ENCODE measurements at places on chromosomes 2 and 18.

GRCh38 chr2:170052151-170052550, 125.8 kb upstream of the MYO3B start:
- DNase-seq: peak; percentile 35

DNA sequence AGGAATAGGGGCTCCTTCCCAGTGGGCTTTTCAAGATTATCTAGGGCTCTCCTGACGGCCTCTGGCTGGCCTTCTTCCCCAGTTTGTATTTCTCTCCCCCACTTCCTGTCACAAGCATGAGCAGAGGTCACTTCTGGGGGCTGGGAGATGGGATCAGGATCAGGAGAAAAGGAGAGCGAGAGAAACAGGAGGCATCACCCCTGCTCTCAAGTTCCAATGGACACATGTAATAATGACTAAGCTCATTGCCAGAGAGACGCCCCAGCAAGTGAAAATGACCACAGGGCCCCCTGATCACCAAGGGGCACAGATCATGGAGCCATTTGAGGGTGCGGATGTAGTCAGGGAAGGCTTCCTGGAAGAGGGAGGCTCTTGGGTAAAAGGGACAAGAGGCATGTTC, 92.1 kb downstream of the SMAD7 start:
- DNase-seq: no peak

DNA sequence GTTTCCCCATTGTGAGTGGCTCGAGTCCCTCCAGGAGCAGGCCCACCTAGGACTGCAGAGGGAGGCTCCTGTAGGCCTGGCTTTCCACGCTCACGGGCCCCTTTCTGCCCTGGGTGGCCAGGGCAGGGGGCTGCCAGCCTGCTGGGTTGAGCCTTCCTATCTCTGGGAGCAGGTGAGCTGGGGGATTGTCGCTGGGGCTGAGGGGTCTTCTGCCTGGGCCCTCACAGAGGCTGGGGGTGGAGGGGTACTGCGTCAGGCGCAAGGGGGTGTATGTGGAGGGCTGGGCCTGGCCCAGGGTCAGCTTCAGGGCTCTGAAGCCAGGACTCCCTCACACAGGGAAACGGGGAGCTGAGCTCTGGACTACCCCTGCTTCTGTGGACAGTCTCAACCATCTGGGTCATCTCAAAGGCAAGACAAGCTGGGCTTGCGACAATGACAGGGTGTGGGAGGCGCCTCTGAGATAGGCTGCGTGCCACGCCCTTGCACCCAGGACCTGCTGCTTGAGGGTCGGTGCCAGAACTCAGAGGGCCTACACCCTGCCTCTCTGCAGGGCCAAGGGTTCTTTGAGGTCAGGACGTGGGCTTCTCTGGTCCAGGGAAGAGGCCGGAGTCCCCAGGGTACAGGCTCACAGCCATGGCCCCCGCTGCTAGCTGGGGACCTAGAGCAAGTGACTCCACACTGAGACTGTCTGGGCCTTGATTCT, 206.1 kb downstream of the TWIST2 start:
- DNase-seq: no peak

DNA sequence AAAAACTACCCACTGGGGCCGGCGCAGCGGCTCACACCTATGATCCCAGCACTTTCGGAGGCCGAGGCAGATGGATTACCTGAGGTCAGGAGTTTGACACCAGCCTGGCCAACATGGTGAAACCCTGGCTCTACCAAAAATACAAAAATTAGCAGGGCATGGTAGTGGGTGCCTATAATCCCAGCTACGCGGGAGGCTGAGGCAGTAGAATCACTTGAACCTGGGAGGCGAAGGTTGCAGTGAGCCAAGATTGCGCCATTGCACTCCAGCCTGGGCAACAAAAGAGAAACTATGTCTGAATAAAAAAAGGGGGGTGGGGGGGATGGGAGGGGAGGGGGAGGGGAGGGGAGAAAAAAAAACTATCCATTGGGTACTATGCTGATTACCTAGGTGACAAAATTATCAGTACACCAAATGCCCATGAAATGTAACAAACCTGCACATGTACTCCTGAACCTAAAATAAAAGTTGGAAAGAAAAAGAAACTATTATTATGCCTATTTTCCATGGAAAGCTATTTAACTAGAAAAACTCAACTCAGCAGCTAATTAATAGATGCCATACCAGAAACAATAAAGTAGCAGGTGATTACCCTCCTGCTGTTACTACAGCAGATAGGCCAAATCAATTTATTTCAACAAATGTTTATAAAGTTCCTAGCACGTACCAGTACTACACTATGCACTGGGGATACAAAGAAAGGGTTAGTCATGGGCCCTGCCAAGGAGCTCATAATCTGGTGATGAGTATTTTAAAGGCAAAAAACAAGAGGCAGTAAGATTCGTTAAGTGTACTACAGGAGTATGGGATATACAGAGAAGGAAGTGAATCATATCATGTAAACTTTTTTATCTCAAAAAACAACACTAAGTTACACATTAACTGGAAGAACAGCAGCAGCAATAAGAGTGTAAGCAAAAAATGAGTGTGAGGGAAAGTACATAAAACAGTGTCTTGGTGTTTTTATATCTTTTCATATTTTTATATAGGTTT, 112.8 kb upstream of the SLC39A10 start:
- DNase-seq: peak; percentile 71

DNA sequence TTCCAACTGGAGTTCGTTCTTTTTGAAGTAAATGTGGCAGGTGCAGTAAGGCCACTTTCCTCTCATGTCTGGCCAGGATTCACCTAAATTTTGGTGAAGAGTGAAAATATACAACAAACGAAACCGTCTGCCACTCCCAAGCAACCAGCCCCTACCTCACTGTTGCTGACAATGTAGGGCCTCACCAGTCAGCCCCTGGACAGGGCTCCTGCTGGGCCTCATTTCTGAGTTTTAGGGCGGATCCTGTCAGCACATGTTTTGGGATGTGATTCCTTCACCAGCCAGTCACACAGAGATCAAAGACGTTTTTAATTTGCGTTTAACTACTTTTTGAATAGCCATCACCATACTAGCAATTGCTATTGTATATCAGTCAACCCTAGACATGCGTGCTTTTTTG, 185.0 kb downstream of the WDR7 start:
- DNase-seq: no peak

DNA sequence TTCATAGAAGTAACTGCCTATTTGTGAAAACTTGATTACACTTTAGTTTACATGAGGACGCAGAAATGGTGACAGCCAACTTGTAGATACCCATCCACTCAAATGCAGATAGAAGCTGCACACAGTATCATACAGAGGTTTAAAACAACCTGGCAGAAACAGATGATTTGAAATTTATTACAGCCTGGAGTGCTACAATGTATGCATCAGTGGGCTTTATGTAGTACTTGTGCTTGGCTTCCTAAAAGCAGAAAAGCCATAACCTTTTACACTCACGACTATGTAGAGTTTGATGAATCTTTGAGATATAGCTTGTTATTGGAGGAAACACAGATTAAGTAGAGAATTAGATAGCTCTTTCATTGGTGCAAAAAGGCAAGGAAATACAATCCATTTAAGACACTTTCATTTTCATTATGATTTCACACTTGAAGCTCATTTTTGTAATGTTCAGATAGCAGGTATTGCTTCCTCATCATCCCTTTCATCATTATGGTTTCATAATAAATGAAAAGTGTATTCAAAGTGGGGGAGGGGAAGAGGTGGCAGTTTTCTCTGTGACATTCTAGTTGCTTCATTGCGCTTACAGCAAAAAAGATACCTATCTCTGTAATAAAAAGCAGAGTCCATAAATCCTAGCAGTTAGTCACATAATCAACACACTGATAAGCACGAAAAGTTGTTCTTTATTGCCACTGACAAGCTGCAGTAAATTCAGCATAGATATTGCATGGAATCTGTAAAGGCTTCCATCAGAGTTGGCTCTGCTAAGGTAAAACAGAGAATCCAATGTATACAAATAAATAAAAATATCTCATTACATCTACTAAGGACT, 789.8 kb upstream of the FSHR start:
- DNase-seq: no peak

GRCh38 chr2:240502430-240503121, 55.2 kb downstream of the ANKMY1 start:
- no peak for DNase-seq
